GM23338 (cell line): ENCODE measurements at places on chromosomes 2 and 18. TPM values are rescaled to one million over a fixed set of nuclear protein-coding genes. Genes with fewer than 3 reads are reported as not detected.
A peak's percentile ranks its signal among the peaks of the same experiment; 100 is the strongest.

The SPATA3 gene
- total RNA-seq, result not detected in 2 replicates

The GNLY gene
- total RNA-seq, result not detected in 2 replicates

The IL1RN gene
- total RNA-seq, result not detected in 2 replicates

The CKAP2L gene
- 15.1 and 16.2 TPM in 2 replicates for total RNA-seq

The IL36RN gene
- total RNA-seq, result not detected in 2 replicates

The GAD1 gene
- 0.17 and 0.47 TPM in 2 replicates for total RNA-seq

The SERPINB7 gene
- total RNA-seq, result not detected in 2 replicates

The CPO gene
- 0.94 TPM in 1 of 2 replicates, not detected in the other for total RNA-seq

The NPHP1 gene
- total RNA-seq, result 1.2 and 4.6 TPM in 2 replicates

The TTR gene
- not detected in 2 replicates for total RNA-seq

DNA sequence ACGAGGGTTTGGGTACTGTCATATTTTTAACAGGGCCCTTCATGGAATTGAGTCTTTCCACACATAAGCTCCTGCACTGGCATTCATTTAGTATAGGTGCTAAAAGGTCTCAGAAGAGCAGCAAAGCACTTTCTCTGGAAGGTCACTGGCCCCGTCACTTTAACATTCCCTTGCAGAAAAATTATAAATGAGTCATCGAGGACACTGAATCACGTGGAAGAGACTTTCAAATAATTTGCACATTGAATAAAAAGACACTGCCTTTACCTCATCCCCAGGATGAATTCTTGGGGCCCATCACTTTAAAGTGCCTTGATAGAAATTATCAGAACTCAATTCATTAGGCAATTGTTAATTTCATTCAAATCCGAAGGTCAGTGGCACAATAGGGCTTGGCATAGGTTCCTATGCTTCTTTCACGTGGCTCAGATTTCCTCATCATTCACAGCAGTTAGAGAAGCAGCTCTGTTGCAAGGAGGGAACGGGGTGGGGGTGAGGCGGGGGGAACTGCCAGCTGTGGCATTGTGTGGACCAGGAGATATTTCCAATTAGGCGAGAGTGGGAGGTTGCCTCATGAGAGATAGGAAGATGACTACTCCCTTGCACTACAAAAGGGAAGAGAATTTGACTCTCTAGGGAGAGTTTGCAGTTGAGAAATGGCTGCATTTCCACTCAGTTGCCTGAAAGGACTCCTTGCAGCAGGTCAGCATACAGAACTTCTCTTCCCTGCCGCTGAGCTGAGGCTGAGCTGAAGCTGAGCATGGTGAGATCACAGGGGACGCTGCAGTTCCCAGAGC is 86.3 kb upstream of the NPAS2 start:
- no peak overlapping the region for H3K27ac ChIP-seq
- no peaks in the 10 kb centered on the region for H3K36me3 ChIP-seq
- peak; percentile 25 for DNase-seq
- peaks cover 8% of the 10 kb centered on the region; the same call in 1 of the 2 replicates for H3K4me1 ChIP-seq
- H3K27me3 ChIP-seq, result no peaks in the 10 kb centered on the region

- no peak for DNase-seq
- H3K27me3 ChIP-seq, result no peaks in the 10 kb centered on the region
- no peak overlapping the region for H3K27ac ChIP-seq
- no peak overlapping the region for H3K4me3 ChIP-seq
- H3K36me3 ChIP-seq, result 0 out of 2 replicates have a peak, but pooled peaks cover 4% of the 10 kb centered on the region
- 0 out of 2 replicates have a peak, but pooled peaks cover 4% of the 10 kb centered on the region for H3K4me1 ChIP-seq
Measured at GRCh38 chr2:215981115-215981514, 32.2 kb downstream of the MREG start.

DNA sequence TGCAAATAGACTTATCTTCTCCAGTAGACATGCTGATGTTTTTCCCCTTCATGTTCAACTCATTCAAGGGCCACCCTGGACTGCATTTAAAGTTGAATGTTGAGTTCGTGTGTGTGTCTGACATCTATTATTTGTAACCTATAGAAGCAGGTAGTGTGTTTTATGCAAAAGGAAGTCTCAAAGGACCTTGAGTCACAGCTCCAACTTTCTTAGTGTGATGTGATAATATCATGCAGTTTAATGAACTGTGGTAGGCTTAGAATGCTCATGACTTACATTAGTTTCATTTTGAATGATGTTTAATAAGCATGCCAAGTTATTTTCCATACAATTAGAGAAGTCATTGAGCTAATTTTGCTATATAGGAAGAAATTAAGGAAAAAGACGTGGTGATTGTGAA is 67.9 kb downstream of the CERS6 start:
- no peaks in the 10 kb centered on the region for H3K36me3 ChIP-seq
- H3K27ac ChIP-seq, result no peak overlapping the region
- peaks cover 35% of the 10 kb centered on the region for H3K4me1 ChIP-seq
- no peak overlapping the region for H3K4me3 ChIP-seq
- DNase-seq, result no peak

DNA sequence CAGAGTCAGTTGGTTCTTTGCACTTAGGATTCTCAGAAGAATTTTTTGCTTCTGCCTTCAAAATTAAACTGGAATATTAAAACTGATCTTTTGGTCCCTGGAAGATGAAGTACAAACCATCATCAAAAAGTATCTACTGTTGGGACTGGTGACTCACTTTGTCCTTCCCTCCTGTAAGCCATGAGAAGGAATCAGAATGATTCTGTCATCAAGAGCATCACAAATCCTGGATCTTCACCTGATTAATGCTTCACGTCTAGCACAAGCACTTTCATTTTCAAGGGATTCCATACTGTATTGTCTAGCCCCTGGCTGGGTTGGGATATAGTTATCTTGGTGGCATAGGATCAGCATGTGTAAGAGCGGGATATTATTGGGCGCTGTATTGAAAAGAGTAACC is 69.3 kb upstream of the CYP1B1 start:
- peaks cover 12% of the 10 kb centered on the region for H3K4me1 ChIP-seq
- H3K27ac ChIP-seq, result no peak overlapping the region
- no peak for DNase-seq
- H3K36me3 ChIP-seq, result no peaks in the 10 kb centered on the region
- H3K4me3 ChIP-seq, result no peak overlapping the region

- H3K4me3 ChIP-seq, result no peak overlapping the region
- H3K36me3 ChIP-seq, result no peaks in the 10 kb centered on the region
- no peaks in the 10 kb centered on the region for H3K4me1 ChIP-seq
- no peaks in the 10 kb centered on the region for H3K27me3 ChIP-seq
- peak; percentile 19 for DNase-seq
Measured at GRCh38 chr2:214465363-214466146, 54.7 kb downstream of the VWC2L start.

- H3K36me3 ChIP-seq, result no peaks in the 10 kb centered on the region
- no peaks in the 10 kb centered on the region for H3K4me1 ChIP-seq
- no peak overlapping the region for H3K4me3 ChIP-seq
- H3K27me3 ChIP-seq, result no peaks in the 10 kb centered on the region
Measured at GRCh38 chr2:133458280-133458679, 110.0 kb downstream of the NCKAP5 start.

DNA sequence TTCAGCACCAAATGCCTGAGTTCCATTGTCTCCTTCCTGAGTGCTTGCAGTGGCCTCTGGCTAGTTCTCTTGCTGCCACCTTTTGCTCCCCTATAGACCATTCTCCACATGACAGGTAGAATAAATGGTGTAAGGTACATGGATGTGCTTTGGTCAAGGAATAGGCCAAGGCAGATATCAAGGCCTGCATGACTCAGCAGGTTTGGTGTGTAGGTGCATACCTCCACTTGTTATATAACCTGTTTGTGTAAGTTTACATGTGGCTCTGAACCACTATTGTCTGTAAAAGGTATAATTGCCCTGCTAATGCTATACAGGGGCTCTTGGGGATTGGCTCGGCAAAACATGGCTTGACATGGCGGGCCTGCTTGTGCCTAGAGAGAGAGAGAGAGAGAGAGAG is 143.5 kb downstream of the KLHL14 start:
- no peak overlapping the region for H3K27ac ChIP-seq

DNA sequence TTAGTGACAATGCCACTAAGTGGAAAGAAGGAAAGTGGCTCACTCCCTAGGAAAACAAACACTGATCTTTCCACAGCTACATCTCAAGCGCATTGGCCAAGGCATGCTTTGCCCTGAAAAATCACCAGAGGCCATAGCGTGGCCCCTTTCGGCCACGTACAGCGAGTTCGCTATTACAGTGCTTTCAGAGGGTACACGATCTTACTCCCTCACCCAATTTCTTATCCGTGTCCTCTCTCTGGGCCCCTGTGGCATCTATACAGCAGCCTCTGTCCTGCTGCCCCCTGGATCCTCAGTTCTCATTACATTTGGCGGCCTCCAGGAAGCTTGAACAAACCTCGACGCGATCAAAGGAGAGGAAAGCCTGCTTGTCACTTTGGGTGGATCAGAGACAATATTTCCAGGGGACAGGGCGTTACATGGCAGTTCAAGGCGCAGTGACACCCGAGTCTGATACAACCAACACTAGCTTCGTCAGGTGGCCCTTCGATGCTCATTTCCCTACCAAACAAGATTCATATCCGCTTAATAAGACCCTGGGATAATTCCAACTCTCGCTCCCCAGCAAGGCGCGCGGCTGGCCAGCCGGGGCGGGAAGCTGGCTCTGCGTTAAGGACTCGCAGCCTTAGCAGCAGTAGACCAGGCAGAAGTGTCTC is 941 bp downstream of the SKOR2 start:
- H3K27ac ChIP-seq, result no peak overlapping the region
- peaks cover 82% of the 10 kb centered on the region for H3K27me3 ChIP-seq
- H3K4me1 ChIP-seq, result peaks cover 71% of the 10 kb centered on the region
- peak; percentile 45 for DNase-seq

GRCh38 chr2:84970868-84971509 is at the start of gene KCMF1:
Gene KCMF1, plus strand, starts transcription at chr2:84971161. Its CDS starts 291 bp downstream, at chr2:84971452.
- peaks cover 15% of the 10 kb centered on the region; the same call in 1 of the 2 replicates for H3K36me3 ChIP-seq
- H3K27me3 ChIP-seq, result no peaks in the 10 kb centered on the region
- peak within 1 kb of the TSS; percentile 96 for H3K27ac ChIP-seq

- no peaks in the 10 kb centered on the region; the same call in 1 of the 2 replicates for H3K4me1 ChIP-seq
- H3K4me3 ChIP-seq, result no peak overlapping the region
- no peak overlapping the region for H3K27ac ChIP-seq
- no peaks in the 10 kb centered on the region for H3K27me3 ChIP-seq
- no peak for DNase-seq
Measured at GRCh38 chr2:235598532-235599531, 105.0 kb downstream of the AGAP1 start.

- DNase-seq, result no peak
- H3K4me3 ChIP-seq, result no peak overlapping the region
- no peak overlapping the region for H3K27ac ChIP-seq
- peaks cover 6% of the 10 kb centered on the region; the same call in 1 of the 2 replicates for H3K4me1 ChIP-seq
- no peaks in the 10 kb centered on the region for H3K36me3 ChIP-seq
- H3K27me3 ChIP-seq, result no peaks in the 10 kb centered on the region
Measured at GRCh38 chr18:49025767-49026500, 75.2 kb upstream of the SMAD7 start.

GRCh38 chr2:124065636-124066035 is 40.5 kb downstream of the CNTNAP5 start:
- no peak overlapping the region for H3K27ac ChIP-seq
- no peaks in the 10 kb centered on the region for H3K36me3 ChIP-seq
- no peak overlapping the region for H3K4me3 ChIP-seq
- no peaks in the 10 kb centered on the region for H3K4me1 ChIP-seq
- H3K27me3 ChIP-seq, result no peaks in the 10 kb centered on the region
